Activated T-cell treated with anti-CD3 and anti-CD28 coated beads for 48 hours (primary cell): ENCODE measurements at places on chromosomes 5 and 9.

DNA sequence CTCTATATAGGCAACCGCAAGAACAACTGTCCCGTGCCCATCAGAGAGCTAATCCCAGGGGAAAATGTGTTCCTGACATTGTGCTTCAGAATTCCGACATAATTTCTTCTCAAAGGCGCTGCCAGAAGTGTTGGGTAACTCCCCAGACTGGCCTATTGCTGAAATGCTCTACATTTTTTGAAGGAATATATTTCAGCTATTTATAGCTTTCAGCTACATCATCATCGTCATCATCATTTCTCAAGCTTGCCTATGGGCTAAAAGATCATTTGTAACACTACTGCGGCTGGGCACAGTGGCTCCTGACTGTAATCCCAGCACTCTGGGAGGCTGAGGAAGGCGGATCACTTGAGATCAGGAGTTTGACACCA is 49.7 kb downstream of the MYO10 start:
- no peak for DNase-seq

DNA sequence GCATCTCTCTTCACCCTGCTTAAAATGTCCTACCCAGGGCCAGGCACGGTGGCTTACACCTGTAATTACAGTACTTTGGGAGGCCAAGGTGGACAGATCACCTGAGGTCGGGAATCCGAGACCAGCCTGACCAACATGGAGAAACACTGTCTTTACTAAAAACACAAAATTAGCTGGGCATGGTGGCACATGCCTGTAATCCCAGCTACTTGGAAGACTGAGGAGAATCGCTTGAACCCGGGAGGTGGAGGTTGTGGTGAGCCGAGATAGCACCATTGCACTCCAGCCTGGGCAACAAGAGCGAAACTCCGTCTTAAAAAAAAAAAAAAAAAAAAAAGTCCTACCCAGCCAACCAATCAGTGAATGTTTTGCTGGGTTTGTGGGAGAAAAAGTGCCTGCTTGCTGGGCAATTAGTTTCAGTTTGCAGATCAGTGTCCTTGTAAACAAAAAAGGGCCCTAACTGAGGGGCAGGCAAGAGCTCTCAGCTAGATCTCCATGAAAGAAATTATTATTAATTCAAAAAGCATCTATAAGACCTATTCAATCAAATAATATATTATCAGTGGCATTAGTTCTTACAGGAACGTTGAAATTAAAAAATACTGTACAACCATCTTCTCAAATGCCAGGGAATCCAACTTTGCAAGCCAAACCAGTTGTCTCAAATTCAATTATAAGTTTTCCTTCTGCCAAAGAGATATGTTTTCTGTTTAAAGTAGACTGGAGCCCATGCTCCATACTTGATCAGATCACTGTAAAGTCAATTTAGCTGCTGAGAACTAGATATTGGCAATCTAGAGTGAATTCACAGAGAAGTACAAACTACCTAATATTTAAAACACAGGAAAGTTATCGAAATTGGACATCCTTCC is 3.9 kb downstream of the MEGF9 start:
- DNase-seq = no peak

GRCh38 chr5:6715758-6716628 is 2.8 kb downstream of the TENT4A start:
- no peak for DNase-seq

DNA sequence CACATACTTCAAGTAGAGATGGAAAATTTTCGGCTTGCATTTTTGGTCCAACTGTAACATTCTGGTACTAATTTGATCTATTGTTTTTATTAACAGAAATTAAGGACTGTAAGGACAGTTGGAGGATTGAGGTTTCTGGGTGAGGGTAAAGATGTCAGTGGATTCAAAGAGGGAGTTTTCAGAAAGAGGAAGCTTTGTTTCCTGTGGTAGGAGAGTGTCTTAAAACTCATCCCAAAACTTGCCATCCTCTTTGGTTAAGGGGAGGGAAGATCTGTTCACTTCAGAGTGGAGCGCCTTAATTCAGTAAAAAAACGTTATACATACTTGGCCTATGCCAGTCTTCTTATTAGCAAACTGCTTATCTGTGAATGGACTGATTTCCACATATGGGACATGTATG is 13.8 kb downstream of the CNTRL start:
- no peak for DNase-seq

GRCh38 chr9:109452761-109453160 is 45.3 kb downstream of the PTPN3 start:
- DNase-seq = no peak

DNA sequence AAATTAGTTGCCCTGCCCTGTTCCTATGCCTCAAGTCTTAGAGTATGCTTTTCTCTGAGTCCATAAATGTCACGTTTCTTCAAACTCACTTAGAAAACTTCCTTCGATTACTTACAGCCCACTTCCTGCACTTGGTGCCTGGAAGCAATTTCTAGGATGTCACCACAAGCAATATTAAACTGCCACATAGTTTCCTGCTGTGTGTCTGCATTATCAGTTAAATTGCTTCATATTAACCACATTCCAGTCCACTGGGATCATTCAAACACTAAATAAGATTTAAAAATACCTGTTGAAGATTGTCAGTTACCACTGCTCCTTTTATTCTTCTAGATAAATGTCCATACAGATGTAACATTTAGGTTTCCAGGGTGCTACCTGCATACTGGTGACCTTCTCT is 4.1 kb downstream of the DENND1A start:
- DNase-seq = no peak

DNA sequence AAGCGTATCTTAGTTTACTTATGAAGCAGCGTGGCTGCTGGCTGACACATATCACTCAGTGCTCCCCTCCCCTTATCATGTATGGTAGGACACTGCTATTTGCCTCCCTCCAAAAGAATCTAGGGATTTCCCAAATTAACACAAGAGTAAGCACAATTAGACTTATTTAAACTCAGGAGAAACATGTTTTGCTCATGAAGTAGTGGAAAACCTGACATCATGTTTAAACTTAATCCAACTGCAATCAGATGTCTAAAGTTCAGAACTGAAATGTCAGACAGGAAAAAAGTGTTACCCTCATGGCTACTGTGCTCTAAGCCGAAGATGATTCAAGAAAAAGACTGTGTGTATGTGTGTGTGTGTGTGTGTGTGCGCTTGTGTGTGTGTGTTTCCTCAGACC is 324.1 kb upstream of the TNC start:
- no peak for DNase-seq

- no peak for DNase-seq
Measured at GRCh38 chr5:56498759-56499395, 265.7 kb upstream of the ANKRD55 start.

DNA sequence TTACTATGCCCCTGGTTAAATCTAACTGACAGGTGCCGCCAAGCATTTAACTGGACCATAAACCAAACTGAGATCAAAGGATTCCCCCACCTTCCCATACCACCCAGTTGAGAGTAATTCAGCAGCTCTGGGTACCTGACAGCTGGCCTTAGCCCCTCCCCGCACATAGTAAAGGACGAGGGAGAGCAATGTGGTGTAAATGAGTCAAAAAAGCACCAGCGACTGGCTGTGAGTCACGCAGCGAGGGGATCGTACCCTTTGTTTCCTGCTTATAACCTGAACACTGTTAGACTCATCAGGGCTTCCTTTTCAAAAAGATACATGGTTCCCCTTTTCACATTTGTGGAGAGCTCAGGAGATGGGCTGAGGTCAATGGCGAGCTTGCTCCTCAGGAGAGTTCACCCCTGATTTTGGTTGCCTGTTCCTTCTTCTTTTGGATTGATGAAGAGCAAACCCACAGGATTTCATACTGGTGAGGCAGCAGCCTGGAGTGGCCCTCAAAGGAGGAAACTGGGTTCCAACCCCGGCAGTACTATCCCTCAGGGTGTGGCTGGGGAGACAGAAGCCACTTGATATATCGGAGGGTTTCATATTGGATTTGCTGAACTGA is 71.5 kb downstream of the ANKRD33B start:
- DNase-seq = peak; percentile 77

DNA sequence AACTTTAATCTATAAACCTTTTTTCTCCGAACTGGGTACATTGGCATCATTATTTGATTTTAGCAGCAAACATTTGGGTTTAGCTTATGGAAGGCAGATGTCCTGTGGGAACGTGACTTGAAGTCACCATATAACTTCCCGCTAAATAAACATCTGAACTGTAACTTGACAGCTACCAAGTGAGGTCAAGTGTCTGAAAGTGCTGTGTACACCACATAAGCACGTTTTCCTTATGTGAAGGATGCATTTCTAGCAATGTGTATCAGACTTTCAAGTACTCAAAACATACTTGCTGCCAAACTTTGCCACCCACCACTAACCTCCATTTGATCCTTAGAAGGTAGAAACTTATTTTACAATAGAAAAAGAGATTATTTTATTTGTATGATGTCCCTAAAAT is 35.7 kb downstream of the SLC1A3 start:
- no peak for DNase-seq

DNA sequence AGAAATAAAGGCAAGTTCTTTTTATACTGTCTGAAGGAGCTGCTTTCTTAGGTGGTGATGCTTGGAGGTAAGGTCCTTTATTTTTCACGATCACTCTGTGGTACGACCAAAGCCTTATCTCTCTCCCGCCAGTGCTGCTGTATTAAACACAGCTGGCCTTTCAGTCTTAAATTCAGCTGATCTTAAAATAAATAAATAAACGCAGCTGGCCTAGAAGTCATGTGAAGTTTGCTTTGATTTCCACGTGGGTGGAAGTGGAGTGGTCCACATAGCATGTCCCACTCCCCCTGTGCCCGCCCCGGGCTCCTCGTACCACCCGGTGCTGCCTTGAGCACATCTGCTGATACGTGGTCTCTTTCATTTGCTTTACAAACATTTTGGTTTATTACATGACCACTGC is 260.4 kb downstream of the FANCC start:
- DNase-seq = no peak

DNA sequence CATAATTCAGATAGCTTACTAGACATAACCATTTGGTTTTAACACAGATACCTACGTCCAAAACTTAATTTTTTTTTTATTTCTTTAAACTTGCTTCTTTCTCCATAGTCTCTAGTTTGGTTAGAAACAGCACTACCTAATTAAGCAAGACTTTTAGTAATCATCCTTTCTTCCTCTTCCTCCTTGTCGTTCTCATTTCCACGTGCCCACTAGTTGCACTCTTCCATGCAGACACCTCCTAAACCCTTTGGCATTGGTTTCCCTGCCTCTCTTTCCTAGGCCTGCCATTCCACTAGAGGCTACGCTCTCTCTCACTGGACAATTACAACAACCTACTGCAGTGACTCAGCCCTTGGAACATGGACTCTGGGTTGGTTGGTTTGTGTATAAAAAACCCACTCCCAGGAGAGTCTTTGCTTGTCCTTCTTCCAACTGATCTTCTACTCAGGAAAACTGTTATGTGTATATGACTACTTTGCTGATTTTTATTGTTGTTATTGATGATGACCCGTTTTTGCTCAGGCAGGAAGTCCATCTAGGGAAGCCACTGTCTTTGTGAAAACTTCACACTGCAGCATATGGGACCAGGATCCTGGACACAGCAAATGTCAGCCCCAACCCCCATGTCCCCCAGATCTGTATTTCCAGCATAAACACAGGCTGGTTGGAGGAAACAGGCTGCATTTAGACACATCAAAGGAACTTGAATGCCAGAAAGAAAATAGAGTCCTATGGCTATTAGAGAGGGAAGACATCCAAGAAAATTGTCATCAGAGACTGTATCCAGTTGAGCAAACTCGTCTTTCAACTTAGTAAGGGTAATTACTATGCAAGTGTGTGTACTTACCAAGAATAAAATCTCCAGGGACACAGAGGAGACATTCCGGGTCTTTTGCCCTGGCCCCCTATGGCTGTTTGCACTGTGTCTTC is 503.2 kb downstream of the GADD45G start:
- DNase-seq = no peak

DNA sequence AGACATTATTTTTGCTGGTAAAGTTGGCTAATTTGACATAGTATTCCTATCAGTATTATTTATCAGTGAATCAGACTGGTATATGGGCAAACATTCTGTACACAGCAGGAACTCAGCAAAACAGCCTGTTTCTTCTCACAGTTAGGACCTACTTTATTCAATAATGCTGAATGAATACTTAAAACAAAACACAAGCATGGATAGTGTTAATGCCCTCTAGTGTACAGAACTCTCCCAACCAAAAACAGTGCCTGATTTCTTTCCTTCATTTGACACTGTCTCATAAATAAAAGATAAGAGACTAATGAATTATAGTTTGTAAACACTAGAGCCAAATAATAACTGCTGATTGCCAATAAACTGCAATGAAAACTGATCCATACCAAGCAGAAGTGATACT is 1113.3 kb downstream of the PTPRD start:
- DNase-seq = no peak

DNA sequence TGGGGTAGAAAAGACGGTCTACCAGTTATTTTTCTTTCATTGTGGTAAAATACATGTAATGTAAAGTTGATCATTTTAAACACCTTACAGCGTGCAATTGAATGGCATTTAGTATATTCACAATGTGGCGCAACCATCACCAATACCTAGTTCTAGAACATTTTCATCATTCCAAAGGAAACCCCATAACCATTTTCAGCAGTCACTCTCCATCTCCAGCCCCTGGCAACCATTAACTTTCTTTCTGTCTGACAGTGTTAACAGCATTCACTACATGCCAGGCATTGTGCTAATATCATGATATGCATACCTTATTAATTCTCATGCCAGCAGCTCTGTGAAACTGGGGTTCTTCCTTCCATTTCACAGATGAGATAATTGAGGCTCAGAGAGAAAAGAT is 32.0 kb downstream of the PTGS1 start:
- DNase-seq = no peak

GRCh38 chr5:177066224-177066623 is 20.5 kb upstream of the FGFR4 start:
- no peak for DNase-seq

DNA sequence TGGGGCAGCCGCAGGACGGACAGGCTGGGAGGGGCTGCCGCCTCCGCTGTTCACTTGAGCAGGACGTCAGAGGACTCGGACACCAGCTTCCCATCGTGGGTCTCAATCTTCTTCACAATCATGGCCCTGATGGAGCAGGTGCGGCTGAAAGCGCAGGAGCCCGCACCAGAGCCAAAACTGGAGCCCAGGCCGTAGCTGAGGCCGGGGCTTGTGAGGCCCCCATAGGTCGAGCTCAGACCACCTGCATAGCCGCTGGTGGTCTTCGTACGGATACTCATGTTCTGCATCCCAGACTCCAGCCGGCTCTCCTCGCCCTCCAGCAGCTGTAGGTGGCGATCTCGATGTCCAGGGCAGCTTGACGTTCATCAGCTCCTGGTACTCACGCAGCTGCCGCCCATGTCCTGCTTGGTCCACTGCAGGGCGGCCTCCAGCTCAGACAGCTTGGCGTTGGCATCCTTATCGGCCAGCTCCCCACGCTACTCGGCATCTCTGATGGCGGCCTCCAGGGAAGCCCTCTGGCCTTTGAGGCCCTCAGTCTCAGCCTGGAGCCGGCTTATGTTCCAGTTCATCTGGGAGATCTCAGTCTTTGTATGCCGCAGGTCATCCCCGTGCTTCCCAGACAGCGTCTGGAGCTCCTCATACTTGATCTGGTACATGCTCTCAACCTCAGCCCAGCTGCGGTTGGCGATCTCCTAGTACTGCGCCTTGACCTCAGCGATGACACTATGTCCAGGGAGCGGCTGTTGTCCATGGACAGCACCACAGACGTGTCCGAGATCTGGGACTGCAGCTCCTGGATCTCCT is 43.7 kb upstream of the DEPDC1B start:
- DNase-seq = no peak
